ENCODE measurements at places on chromosomes 11 and 22. TPM values are rescaled to one million over a fixed set of nuclear protein-coding genes. Genes with fewer than 3 reads are reported as not detected.

DNA sequence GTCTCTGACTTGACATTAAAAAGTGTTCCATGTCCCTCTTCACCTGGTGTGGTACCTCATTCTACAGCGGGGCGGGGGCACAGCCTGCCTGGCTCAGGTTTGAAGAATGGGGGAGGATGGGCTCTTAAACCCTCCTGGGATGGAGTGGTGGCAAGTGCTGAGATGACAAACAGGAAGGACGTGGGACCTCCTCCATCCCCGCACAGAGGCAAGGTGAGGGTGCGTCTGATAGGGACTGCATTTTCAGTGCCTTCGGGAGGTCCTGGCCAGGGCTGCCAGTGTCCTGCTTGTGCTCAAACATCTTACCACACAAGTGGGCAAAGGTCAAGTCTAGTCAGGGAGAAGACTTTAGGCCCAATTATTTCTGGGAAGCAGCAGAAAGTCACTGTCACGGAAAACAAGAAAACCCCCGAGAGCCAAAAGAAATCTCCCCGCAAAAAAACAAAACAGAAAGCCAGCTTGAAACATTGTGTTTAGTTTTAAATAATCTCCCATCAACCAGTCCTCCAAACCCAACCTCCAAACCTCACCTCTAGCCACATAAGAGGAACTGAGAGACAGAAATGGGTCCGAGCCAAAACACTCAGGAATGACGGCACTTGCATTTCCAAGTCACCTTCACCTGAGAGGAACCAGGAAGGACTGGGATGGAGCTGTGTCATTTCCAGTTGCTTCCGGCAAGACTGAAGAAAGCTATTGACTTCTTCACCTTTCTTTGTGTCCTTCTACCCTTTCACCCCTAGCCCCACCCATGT, 966.5 kb downstream of the NTM start:
- no peak for DNase-seq

- DNase-seq, result no peak
Measured at GRCh38 chr11:134667175-134667500, 255.1 kb upstream of the B3GAT1 start.

DNA sequence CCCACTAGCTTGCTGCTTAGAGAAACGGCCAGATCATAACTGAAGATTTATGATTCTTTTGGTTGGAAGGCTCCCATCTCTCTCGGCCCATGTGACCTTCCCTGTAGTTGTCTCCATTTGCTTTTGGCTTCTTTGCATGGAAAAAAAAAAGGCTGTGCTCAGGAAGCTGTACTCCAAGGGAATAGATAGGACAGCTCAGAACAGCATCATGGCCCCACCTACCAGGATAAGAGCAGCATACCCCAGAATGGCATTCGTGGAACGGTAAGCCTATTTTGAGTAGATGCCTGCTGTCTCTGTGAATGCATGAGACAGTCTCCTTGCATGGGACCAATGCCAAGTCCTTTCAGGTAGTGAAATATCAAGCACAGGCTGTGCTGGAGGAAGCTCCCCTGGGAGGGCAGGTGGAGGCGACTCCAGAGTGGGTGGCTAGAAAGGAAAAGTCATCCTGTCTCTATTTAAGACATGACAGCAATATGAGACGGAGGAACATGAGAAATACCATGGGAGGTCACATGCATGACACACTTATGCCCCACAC, 94.1 kb upstream of the AMOTL1 start:
- peak; percentile 86 for DNase-seq

- DNase-seq, result no peak
Measured at GRCh38 chr22:47066616-47066905, 304.1 kb downstream of the TBC1D22A start.

GRCh38 chr11:99349151-99349673, 328.5 kb downstream of the CNTN5 start:
- peak; percentile 59 for DNase-seq

DNA sequence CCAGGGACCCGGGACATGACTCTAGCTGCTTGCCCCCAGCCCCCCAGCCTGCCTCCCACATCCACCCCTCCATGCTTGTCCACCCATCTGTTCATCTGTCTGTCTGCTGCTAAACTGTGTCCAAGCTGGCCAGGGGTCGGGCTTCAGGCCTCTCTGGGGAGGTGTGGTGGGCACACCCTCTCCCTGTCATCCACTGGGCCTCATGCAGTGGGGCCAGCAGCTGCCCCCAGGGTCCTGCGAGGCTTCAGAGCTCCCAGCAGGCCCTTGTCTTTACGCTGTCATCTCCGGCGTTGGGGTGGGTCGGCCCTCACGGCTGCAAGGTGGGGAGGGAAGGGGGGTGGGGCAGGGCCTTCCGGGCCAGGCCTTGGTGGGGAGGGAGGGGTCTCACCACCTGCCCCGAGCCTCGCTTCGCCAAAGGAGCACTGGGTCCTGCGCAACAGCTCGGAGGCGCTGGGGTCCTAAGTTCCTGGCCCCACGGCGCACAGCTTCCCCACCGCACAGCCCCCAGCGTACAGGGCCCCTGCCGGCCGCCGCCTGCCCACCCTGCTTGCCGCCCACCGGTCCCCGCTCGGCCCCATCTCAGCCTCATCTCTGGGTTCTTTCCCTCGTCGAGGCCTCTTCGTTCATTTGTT, 26.7 kb downstream of the MOB2 start:
- DNase-seq, result no peak

DNA sequence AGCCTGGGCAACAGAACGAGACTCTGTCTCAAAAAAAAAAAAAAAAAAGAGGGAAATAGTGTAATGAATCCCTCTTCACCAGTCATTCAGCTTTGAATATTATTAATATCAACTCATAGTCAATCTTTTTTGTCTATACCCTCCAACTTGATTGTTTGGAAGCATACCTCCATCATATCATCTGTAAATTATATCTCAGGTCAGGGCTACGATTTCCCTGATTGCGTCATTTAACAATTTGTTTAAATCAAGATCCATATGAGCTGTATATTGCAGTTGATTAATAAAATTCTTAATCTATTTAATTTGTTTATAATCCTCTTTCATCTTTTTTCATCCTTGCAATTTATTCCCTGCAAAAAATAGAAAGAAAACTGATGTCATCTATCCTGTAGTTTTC, 60.2 kb downstream of the USP47 start:
- no peak for DNase-seq

- DNase-seq, result peak; percentile 87
Measured at GRCh38 chr11:64245401-64245796, 1.3 kb downstream of the PPP1R14B start.

Gene ADAMTS8
- 5.3 TPM for total RNA-seq

Gene OR52B2
- total RNA-seq, result 0.09 TPM

Gene GAL3ST3
- 0.80 TPM for total RNA-seq

Gene DLG2
- 14.5 TPM for total RNA-seq
